Cardiac septum (tissue), 1 donor: ENCODE measurements at places on chromosomes 13 and 19. TPM values are rescaled to one million over a fixed set of nuclear protein-coding genes. Genes with fewer than 3 reads are reported as not detected.

Gene RASAL3
- total RNA-seq = 1.7 TPM

Gene MEIOSIN
- not detected for total RNA-seq

Gene ENOX1
- 6.6 TPM for total RNA-seq

Gene NALCN
- 2.3 TPM for total RNA-seq

Gene RTBDN
- not detected for total RNA-seq
